ENCODE measurements at places on chromosomes 3 and 15.

DNA sequence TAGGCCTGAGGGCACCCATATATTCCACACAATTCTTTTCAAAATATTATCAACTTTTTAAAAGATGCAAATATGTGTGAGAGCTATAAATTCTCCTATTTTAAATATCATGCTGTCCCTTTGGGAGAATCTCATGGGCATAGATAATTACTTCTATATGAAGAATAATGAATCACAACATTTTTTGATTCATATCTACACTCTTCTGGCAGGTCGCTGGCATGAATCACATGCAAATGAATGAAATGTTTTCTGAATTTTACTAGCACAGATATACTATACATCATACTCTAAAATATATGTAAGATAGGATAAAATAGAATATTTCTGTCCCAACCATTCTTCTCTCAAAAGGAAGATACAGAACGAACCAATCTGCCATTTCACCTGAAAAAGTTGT lies 277.7 kb upstream of the KCNH8 start:
- DNase-seq = no peak

GRCh38 chr15:65956307-65956706 lies 87.0 kb downstream of the RAB11A start:
- no peak for DNase-seq

GRCh38 chr3:37537914-37538691 lies 323.6 kb upstream of the CTDSPL start:
- DNase-seq = no peak

GRCh38 chr3:130816561-130817445 lies 70.2 kb upstream of the PIK3R4 start:
- DNase-seq = no peak

DNA sequence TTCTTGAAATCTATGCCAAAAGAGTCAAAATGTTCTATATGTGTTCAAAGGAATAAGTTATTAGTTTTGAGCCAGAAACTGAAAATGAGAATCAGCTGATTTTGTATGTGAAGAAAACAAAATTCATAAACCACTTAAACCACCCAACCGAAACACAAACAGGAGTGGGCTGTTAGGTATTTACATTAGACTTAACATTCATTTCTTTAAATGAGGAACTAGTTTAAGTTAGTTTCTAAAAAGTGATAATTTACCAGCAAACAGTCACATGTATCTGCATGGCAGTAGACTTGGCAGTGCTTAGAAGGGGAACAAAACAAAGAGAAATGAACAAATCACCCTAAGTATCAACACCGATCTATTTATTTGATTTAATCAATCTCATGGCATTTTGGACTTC lies 128.0 kb downstream of the GMNC start:
- DNase-seq = no peak

DNA sequence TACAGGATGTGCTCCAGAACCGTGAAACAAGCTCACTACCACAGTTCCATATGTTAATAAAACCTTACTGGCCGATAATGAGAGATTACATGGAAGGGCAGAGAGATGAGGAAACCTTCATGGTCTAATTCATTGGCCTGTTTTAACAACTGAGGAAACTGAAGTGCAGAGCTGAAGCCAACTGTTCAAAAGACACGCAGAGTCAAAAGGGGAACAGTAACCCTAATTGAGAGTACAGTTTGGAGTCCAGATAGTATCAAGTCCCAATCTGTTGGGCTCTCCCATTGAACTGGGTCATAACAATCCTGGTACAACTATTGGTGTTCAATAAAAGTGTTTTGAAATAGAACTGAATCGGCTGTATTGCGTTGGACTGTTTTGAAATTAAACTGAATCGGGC lies 69.6 kb downstream of the SLC12A8 start:
- DNase-seq = no peak

DNA sequence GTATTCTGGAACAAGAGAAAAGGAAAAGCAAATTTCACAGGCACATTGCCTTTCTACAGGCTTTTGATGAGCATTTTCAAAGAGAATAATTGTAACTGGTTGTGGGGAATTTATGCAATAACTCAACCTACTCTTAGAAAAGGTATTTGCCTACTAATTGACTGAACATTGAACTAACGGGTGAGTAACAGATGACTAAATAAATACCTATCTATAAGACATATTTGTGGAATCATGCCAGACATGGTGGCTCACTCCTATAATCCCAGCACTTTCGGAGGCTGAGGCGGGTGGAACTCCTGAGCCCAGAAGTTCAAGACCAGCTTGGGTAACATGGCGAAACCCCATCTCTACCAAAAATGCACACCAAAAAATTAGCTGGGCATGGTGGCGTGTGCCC lies 367.7 kb downstream of the CGGBP1 start:
- DNase-seq = no peak
